ENCODE measurements at places on chromosomes 12 and 14. TPM values are rescaled to one million over a fixed set of nuclear protein-coding genes. Genes with fewer than 3 reads are reported as not detected.

GRCh38 chr12:96780330-96780729 is 126.7 kb upstream of the NEDD1 start:
- DNase-seq = no peak

- DNase-seq = peak; percentile 13
Measured at GRCh38 chr12:27332714-27333402, at the start of gene BMAL2. Gene BMAL2 (plus strand): TSS chr12:27332836. CDS start chr12:27333073, 237 bp downstream.

DNA sequence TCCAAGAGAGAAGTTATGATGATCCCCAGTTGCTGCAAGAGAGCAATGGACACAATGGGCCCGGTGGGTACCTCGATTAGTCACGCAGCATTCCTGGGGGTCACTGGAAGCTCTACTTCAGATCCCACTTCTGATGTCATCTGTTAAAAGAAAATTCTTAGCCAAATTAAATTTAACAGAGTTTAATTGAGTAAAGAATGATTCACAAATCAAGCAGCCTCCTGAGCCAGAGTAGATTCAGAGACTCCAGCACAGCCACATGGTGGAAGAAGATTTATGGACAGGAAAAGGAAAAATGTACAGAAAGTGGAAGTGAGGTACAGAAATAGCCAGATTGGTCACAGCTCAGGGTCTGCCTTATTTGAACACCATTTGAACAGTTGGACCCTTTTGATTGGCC is 107.5 kb downstream of the SPTSSA start:
- no peak for DNase-seq

DNA sequence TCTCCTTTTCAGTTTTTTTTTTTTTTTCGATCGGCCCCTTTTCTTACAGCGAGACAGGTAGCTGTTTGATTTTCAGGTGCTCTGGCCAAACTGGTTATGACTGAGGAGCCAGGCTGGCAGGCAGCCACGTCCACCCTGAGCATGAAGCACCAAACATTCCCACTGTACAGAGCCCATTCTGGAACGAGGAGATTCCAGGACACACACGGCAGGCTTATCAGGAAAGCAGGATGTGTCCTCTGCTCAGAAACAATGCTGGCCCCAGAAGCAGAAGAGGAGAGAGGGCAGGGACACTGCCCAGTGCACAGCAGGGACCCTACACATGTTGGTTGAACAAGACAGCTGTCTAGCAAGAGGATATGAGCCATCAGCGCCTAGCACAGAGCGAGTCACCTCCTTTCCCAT is 3.7 kb upstream of the KRT2 start:
- DNase-seq = no peak

- DNase-seq = no peak
Measured at GRCh38 chr12:96809522-96809921, 97.5 kb upstream of the NEDD1 start.

DNA sequence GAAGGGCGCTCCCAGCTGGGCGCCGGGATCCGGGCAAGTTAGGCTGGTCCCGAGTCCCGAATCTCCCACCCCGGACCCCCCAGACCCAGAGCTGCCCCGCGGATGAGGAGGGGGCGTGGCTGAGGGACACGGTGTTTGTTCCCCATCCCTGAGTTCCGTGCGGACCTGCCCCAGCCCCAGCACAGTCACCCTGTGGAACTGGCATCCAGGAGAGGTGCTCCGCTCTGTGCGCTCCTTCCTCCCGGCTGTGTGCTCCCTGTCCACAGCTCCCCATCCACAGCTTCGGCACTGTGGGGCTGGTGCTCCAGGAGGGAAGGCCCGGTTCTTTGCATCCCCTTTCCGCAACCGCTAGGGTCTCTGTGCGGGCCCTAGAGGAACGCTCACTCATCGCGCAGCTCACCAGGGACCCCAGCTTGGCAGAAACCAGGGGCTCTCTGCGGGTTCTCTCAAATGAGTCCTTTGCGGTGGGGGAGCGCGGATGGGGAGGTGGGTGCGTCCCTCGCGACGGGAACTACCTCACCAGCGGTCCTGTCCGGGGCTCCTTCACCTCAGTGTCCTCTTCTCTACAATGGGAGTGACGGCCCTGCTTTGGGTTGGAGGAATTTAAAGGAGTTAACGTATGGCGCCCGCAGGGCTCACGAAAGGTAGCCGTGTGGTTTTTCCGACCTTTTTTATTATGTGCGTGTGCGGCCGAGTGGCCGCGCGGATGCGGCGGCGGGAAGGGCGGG is 845 bp downstream of the TMEM132C start:
- DNase-seq = no peak

DNA sequence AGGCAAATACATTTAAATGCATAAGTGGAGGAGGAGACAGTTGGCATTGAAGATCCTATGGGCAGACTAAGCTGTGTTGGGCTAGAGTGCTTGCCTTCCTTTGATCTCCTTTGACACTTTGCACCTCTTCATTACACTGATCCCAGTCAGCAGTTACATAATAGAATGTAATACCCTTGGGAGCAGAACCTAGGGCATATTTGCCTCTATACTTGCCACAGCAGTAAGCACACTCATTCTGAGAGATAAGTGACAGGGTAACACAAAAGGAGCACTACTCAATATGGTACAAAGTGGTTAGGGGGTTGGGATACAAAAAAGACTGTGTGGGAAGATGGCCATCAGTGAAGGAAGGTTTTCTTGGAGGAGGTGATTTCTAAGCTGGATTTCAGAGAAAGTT is 9.0 kb downstream of the MARS1 start:
- DNase-seq = no peak

DNA sequence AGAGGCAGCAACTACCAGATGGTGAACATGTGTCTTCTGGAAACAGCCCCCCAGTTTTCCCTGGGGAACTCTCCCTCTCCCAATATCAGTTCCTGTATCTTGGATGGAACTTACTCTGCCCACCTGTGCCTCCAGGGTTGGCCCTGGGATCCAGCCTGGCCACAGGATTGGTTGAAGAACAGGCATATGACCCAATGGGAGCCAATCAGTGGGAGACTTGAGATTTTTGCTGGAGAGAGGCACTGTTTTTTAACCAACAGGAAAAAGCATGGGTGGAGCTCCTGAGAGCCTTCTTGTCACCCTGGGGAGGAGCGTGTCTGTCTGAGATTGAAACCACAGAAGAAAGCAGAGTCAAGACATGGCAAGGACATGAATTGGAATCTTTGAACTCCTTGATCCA is 33.6 kb upstream of the COX6A1 start:
- no peak for DNase-seq

- DNase-seq = no peak
Measured at GRCh38 chr12:52254965-52255751, 19.3 kb upstream of the KRT86 start.

DNA sequence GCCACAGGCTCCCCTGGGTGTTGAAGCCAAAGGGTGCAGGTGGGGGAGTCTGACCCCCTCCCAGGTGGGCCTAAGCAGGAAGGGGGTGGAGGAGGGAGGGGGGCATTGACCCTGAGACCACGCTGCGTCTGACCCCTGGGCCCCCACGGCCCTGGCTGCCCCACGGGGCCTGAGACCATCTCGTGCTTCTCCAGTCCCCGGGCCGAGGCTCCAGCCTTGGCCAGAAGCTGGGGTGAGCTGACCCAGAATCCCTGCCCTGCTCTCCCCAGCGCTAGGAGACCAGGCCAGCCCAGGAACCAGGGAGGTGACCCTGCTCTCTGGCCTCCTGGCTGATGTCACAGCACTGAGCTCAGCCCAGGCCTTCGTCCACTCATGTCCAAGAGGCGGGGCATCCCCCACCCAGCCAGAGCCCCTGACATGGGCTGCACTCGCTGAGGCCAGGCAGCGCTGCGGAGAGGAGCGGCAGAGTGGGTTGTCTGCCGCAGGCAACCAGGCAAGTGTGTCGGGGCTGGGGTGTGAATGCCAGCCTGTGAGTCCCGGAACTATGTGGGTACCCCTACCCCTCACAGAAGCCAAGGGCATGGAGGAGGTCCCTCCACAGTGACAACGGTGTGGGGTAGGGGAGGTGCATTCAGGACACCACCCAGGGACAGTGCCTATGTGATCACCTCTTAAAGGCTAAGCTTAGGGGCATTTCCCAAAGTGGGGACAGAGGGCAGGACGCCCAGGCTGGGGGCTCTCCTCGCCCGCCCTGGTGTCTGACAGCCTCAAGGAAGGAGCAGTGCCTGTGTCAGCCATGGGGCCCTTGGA is 6.3 kb downstream of the TRMT61A start:
- DNase-seq = no peak

- no peak for DNase-seq
Measured at GRCh38 chr14:102758087-102758486, 19.2 kb upstream of the TRAF3 start.

DNA sequence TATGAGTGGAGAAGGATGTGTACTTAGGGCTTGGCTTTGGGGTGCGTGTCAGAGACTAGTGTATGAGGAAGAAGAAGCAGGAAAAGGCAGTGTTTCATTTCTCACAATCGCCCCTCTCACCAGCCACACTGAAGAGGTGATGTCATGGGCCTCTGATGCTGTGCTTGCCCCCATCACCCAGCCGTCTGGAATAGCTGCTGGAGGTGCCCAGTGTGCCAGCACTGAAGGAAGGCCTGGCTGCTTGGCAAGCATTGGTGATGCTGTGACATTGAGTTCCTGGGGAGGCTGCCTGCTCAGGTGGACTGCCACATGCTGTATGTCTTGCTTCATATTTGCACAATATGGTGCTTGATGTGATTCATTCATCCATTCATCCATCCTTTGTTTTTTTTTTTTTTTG is 56.2 kb downstream of the CRADD start:
- DNase-seq = no peak

- DNase-seq = peak; percentile 19
Measured at GRCh38 chr14:70008284-70009262, 129.4 kb downstream of the SMOC1 start.

DNA sequence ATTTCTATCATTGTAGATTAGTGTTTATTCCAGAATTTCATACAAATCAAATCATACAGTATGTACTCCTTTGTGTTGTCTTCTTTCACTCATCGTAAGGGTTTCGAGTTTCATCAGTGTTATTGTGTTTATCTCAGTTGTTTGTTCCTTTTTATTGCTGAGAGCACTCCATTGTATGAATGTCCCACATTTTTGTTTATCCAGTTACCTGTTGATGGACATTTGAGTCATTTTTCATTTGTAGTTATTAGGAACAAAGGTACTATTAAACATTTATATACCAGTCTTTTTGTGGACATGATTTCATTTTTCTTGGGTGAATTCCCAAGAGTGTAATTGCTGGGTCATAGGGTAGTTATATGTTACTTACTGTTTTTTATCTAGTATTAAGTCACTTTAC is 70.0 kb downstream of the BICD1 start:
- no peak for DNase-seq

GRCh38 chr12:106188256-106188655 is 49.5 kb upstream of the NUAK1 start:
- no peak for DNase-seq

GRCh38 chr12:4296751-4297150 is 23.2 kb downstream of the CCND2 start:
- DNase-seq = no peak

- DNase-seq = no peak
Measured at GRCh38 chr14:34693228-34693939, 21.0 kb downstream of the CFL2 start.

DNA sequence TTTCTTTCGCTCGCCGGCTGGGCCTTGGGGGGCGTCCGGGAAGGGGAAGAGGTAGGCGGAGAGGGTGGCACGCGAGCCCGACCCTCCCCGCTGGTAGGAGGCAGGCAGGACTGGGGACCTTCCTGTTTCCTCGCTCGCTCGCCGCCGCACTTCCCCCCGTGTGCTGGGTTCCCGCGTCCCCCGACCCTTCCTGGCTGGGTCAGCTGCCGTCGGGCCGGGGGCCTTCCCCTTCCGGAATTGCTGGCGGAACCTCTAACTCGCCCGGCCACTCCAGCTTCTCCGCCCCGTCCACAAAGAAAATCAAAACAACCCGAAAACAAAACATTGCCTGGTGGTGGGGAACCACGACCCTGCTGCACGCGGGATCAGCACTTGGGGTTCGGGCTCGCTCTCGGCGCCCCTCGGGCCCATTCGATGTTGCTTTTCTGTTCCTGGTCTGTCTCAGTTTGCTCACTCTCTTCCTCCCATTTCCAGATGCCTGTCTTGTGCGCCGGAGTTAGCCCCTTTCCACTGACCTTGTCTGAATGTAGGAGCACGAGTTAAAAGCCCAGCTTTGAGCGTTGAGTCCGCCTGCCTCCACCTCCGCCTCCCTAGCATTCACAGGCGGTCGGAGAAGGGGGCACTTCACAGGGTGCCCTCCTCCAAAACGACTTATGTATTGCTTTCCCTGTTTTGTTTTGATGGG is 581 bp downstream of the PAPOLA start:
- peak; percentile 56 for DNase-seq

DNA sequence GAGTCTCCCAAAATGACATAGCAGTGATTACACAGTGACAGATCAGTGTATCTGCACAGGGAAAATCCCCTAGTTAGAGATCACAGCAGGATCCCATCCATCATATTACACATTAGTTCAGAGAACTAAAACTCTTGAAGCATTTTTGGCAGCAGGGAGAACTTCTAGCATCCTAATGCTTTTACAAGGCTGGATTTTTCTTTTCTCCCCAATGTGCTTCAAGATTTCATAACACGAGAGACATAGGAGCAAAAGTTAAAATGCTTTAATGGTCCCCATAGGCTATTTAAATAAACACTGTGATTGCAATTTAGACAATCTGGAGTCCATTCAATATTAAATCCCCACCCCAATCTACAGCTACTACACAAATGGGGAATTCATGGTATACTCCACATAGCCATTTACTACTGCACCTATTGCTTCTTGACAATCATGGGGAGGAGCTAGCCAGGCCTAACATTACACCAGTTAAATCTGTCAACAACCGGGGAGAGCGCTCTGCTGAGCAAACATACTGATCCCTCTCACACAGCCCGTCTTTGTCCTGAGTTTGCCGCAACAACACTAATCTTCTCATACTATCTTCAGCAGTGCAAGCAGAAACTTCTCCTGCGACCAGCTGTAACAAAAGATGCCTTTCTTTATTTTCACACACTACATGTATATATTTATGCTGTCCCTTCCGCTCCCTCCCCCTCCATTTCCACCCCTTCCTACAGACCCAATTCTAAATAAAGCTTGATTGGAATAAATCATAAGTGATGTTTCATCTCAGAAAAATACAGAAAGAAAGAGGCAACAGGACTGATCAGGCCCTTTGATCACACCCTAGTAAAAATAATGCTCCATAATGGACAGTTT is 120.3 kb upstream of the SOX5 start:
- DNase-seq = peak; percentile 32

The HOXC9 gene
- 25.2 TPM for polyA plus RNA-seq

The EGLN3 gene
- 19.8 TPM for polyA plus RNA-seq

The CLEC6A gene
- polyA plus RNA-seq = 0.27 TPM

The PTPRB gene
- 17.9 TPM for polyA plus RNA-seq

The TMCC3 gene
- 42.9 TPM for polyA plus RNA-seq

The SLC10A1 gene
- polyA plus RNA-seq = 0.22 TPM

The SCN8A gene
- 3.4 TPM for polyA plus RNA-seq

The CLBA1 gene
- polyA plus RNA-seq = 25.0 TPM

The BDKRB2 gene
- polyA plus RNA-seq = 2.5 TPM

The TMEM263 gene
- polyA plus RNA-seq = 93.5 TPM
